ENCODE measurements at places on chromosomes 13 and 19.

DNA sequence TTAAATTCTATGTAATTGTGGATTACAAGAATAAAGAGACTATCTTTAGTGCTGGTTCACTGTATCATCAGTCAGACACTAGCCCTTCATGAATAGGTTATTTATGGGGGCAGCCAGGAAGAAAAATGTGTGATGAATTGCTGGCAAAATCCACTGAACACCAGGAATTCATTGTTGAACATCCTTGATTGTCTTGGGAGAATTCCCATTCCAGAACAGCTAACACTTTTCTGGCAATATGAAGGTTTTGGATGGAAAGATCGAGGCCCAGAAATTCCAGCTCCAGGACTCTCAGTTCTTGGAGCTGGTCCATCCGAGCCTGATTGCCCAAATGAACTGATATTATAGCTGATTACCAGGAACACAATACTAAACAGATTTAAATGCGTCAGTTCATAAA is 11.5 kb upstream of the SPART start:
- no peak for DNase-seq

GRCh38 chr19:31356587-31357314 is 7.5 kb upstream of the TSHZ3 start:
- DNase-seq = no peak

DNA sequence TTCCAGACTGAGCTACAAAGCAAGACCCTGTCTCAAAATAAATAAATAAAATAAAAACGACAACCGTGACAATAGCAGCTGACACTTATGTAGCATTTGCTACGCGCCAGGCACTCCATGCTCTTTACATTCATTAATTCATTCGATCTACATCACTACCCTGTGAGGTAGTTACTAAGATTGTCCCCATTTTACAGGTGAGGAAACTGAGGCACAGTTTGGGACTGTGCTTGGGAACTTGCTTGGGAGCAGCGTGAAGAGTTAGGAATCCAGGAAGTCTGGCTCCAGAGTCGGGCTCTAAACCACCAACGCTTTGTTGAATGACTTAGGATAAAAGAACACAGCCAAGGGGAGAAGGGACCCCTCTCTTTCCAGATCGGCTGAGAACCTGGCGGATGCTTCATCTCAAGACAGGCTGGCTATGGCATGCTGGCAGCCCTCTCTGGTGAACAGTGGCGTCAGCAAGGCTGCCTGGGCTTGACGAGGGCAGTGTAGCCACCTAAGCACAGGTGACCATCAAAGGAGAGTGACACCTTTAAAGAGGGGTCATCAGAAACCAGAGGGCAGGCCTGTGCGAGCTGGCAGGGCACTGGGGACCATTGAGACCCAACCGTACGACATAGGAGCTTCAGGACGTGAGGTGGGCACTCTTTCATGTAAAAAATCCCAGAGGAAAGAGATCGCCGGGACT is 591 bp downstream of the DOHH start:
- no peak for DNase-seq

DNA sequence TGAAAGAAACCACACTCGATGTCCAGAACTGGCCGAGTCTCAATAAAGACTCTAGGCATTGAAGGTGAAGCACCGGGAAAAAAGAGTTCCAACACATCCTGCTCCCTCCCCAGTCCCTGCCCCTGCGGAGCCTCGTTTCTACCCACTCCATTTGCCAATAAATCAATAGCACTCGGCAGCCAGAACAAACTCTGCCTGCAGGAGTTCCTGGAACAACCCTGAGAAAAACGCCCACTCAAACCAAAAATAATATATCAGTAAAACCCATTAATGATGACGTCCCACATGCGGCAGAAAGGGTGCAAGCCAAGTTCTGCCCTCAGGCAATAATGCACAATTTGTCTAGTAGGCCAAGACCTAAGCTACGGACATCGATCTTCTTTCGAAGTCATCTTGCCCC is 41.0 kb downstream of the PDCD5 start:
- DNase-seq = no peak

- no peak for DNase-seq
These were observed 927 bp upstream of the SDHAF1 start for GRCh38 chr19:35993923-35994598.

GRCh38 chr13:99892196-99892613 is 79.4 kb downstream of the ZIC5 start:
- DNase-seq = no peak

- no peak for DNase-seq
These were observed 64.8 kb downstream of the ARHGAP35 start for GRCh38 chr19:46925548-46925950.

DNA sequence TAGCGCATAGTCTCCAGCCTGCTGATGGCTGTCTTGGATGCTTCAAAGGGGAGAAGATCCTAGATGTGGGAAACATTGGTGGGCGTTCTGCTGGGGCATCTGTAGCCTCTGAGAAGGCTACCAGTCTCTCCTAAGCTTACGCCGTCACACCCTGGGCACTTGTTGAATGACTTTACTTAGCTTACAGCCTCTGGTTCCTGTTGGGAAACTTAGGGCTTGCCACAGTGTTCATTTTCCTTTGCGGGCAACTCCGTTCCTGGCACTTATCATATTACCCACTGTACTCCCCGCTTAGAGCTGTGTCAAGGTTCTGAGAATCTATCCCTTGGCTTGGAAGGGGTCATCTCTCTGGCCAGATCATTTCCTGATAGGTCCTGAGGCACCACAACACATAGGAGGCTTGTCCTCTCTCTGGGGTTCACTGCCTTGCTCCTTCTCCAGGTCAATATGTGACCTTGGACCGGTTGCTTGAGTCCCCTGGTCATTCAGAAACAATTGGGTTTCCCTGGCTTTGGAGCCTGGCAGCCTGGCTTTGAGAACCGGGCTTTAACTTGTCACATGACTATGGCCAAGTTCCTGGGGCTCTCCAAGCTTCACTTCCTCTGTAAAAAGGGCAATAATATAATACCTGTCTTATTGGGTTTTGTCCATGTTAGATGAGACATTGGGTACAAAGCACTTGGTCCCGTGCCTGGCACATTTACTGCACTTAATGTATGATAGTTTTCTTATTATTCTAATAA is 20.5 kb upstream of the ALOX5AP start:
- DNase-seq = no peak

DNA sequence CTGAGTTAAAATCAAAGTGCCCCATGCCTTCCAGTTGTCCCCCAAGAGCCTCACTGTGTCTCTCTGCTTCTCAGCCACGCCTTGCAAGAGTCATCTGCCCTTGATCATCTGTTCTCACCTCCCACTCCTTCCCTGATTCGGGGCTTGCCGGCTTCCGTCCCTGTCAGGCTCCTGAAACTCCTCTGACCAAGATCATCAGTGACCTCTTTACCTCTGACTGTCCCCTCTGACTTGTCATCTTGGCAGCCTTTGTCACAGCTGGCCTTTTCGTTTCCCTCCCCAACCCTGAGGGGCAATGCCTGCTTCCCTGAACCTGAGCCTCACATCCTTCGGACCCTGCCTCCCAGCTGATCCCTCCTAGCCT is 66.3 kb downstream of the MAP4K1 start:
- DNase-seq = no peak

All from dorsolateral prefrontal cortex (tissue), 122 donors.